ENCODE measurements at places on chromosomes 2 and 18. TPM values are rescaled to one million over a fixed set of nuclear protein-coding genes. Genes with fewer than 3 reads are reported as not detected.
A peak's percentile ranks its signal among the peaks of the same experiment; 100 is the strongest.

DNA sequence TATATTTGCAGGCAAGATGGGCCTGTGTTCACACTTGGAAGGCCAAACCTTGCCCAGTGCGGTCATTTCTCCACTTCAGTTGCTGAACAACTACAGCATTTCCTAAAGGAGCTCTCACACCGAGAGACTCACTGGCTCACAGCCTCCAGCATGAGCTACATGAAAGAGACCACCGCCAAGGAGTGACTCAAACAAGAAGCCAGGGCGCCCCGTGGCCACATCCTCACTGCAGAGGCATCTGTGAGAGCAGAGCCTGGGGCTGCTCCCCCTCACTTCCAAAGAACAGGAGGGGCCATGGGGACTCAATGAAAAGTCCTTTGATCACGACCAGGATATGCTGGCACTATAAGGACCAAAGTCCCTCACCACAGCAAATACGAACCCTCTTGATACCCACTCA is 50.0 kb downstream of the TMEM163 start:
- no peak for DNase-seq

The BCL2 gene
- polyA plus RNA-seq = 2.6 TPM

The VSNL1 gene
- not detected for polyA plus RNA-seq

DNA sequence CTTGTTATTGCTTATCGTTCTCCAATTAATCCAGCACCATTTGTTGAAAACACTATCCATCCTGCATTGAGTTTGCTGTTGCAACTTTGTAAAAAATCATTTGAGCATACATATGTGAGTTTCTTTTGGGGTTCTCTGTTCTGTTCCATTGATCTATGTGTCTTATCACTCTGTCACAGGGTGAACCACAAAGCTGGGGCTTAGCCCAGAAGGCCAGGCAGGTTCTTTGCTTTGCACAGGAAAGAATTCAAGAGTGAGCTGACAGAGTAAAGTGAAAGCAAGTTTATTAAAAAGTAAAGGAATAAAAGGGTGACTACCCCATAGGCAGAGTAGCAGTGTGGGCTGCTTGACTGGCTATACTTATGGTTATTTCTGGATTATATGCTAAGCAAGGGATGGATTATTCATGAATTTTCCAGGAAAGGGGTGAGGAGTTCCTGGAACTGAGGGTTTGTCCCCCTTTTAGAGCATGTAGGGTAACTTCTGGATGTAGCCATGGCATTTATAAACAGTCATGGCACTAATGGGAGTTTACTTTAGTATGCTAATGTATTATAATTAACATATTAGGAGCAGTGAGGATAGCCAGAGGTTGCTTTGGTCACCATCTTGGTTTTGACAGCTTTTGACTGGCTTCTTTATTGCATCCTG is 46.8 kb downstream of the RNF138 start:
- DNase-seq = no peak

The ONECUT2 gene
- polyA plus RNA-seq = 0.03 TPM

The LOXHD1 gene
- polyA plus RNA-seq = not detected

The SPHKAP gene
- not detected for polyA plus RNA-seq

The CCDC150 gene
- polyA plus RNA-seq = 0.79 TPM

DNA sequence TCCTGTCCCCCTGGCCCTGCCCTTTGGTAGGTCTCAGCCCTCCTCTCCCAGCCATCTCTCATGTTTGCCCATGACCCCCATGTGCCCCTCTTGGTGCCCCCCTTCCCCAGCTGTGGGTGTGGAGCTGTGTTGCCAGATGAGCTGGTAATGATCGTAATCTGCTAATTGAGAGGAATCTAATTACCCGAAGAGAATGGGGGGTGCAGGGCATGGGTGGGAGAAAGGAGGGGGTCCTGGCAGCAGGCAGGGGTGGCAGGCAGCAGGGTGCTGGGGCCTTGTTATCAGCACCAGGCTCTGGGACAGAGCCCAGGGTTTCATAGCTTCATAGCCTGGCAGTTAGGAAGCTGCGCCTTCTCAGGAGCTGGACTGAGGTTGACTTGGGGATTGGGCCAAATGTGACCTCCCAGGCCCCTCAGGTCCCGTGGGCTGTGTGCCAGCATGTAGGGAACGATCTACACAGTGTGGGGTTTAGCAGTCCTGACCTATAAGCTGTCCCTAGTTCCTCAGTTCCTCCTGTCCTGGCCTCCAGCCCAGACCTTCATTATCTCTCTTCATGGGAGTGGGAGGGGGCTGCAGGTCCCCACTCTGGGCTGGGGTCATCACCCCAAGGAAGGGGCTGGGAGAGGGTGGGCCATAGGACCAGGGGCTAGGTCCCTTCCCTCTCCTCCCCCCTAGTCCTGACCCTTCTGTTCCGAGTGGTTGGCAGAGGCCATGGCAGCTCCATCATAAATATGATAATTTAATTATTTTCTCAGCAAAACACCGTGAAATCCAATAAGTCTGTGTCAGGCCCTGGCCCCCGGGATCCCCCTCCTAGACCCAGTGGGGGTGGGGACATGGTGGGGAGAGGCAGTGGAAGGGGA is 6.5 kb upstream of the ASIC4 start:
- no peak for DNase-seq

DNA sequence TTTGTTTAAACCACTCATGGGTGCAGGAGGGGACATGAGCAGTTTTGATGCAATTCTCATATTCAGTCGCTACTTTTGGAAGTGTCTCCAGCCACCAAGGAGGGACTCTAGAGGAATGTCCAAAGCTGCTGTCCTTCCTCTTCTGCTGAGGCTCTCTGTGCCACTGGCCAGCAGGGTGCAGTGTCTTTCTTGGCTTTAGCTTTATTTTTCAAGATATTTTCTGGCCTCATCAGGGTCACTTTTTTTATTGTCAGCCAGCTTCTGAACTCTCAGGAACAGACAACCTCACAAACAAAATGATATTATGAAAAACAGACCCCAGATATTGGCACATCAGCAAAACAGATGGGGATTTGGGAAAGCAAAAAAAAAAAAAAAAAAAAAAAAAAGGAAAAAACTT is 289.3 kb upstream of the ZSWIM2 start:
- DNase-seq = peak; percentile 59

The CLHC1 gene
- 3.3 TPM for polyA plus RNA-seq

GRCh38 chr2:141707486-141707885 is 423.3 kb downstream of the LRP1B start:
- DNase-seq = no peak

- DNase-seq = no peak
These were observed 100.6 kb upstream of the SMIM21 start for GRCh38 chr18:75527848-75528685.

- peak; percentile 99 for DNase-seq
These were observed 64.7 kb downstream of the LRRFIP1 start for GRCh38 chr2:237691908-237692600.

The UGT1A6 gene
- polyA plus RNA-seq = 0.33 TPM

The FHOD3 gene
- polyA plus RNA-seq = 6.2 TPM

- no peak for DNase-seq
These were observed 27.7 kb downstream of the SNORC start for GRCh38 chr2:232897598-232898408.

DNA sequence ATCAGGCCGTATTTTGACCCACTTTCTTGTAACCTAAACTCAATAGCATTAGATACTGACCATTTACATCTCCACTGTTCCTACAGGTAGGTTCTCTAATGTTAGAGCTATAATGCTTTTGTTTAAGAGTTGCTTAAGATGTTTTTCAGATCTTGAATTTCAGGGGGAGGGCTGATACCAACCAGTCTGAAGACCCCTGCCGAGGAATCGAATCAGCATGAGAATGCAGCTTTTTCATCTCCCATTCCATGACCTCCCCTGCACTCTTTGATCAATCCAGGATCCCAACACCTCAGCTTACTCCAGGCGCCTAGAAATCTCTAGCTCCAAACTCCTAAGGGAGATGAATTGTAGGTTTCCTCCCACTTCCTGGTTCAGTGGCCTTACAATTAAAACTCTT is 120.5 kb upstream of the MC4R start:
- DNase-seq = no peak

DNA sequence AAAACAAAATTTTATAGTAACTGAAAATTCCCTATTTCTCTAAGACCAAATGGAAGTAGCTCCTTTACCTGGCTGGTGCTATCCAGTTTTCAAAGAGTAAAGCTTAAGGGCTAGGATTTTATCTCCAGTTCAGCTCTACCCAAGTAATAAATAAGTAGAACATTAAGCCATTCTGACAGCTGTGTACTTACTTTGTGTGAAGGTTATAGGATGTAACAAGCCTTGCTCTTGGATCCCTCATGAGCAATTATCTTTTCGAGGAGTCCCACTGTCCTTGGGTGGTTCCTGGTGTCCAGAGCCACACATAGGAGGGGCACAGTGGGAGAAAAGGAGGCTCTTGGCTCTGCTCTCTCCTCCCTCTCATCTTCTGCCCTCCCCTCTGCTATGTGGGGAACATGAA is 45.5 kb downstream of the KIF5C start:
- no peak for DNase-seq

The RAB3GAP1 gene
- 36.8 TPM for polyA plus RNA-seq

The B4GALT6 gene
- polyA plus RNA-seq = 2.4 TPM

DNA sequence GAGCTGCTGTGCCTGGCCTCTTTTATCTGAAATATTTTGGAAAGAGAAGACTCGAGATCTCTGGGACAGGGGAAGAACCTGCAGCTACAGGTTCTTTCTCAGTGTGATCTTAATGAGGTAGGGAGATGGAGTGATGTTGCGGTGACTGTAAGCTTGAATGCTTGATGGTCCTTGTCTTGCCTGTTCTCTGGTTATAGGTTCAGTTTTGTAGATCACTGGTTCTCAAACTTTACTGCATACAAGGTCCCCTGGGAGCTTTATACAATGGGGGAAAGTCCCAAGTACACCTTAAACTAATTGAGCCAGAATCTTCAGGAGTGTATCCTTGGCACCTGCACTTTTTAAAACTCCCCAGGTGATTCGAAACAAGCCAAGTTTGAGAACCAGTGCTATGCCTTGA is 136.7 kb upstream of the CXCR4 start:
- no peak for DNase-seq

The AQP12B gene
- 0.38 TPM for polyA plus RNA-seq

DNA sequence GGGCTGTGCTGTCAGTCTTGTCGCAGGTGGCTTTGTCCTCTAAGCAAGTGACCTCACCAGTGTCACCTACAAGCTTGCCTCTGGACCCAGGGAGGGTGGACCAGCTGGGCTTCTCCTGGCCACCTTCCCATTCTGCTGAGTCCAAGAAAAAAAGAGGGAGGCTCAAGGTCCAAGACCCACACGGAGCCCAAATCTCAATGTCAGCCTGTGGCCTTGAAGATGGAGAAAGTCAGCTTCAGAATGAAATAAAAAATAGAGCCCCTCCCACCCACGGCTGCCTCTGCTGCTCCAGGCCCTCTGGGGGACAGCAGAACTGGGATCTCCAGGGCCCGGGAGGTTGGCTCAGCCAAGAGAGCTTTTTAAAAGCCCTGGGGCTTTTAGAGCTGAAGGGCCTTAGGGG is 145.9 kb downstream of the TNS1 start:
- DNase-seq = no peak

The CCL20 gene
- polyA plus RNA-seq = 5.5 TPM

The CIB4 gene
- polyA plus RNA-seq = not detected

Data from aorta (tissue), 5 donors.